ENCODE measurements at places on chromosomes 1 and 21.
A peak's percentile ranks its signal among the peaks of the same experiment; 100 is the strongest.

- no peak for DNase-seq
Measured at GRCh38 chr1:231419738-231420298, 2.3 kb downstream of the EGLN1 start.

- no peak for DNase-seq
Measured at GRCh38 chr1:18653367-18653766, 22.7 kb downstream of the PAX7 start.

DNA sequence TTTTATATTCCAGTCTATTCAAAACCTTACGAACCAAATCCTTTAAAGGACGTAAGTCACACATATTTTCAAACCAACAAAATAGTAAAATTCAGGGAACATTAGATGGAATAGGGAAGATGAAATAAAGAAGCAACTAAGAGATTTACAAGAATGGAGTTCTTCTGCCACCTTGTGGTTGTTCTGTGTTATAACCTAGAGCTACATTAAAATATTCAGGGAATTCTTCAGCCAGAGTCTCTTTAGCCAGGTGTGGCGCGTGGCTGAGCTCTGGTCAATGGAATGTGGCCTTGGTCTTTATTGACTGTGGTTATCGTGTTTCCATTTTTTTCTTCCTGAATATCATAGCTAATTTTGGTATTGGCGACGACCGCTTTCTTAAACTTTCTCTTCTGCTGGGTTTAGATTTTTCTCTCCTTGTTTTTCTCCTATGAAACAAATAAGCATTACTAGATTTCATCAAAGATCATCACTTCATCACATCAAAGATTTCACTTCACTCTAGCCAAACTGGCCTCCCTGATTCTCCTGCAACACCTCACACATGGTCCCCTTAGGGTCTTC, 221.3 kb downstream of the MRPL39 start:
- DNase-seq: peak; percentile 54

DNA sequence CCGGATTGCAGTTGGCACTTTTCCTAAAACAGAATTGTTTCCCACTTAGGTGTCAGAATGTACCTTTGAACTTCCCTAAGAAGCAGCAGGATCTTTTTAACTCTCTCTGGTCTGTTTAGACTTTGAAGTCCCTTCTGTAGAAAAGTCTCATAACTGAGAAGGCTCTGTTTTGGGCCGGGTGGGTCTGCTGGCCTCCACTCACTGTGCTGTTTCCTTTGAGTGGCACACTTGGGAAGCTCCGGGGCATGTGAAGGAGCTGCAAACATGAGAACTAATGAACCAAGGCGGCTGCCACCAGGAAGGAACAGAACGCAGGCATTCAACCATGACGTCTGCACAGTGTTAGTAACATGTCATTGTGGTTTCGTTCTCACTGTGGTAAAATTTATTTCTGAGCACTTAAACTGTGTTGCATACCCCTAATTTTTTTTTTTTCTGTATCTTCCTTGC, 19.5 kb upstream of the NCMAP start:
- no peak for DNase-seq

GRCh38 chr1:205317311-205317917, 4.1 kb downstream of the NUAK2 start:
- no peak for DNase-seq

DNA sequence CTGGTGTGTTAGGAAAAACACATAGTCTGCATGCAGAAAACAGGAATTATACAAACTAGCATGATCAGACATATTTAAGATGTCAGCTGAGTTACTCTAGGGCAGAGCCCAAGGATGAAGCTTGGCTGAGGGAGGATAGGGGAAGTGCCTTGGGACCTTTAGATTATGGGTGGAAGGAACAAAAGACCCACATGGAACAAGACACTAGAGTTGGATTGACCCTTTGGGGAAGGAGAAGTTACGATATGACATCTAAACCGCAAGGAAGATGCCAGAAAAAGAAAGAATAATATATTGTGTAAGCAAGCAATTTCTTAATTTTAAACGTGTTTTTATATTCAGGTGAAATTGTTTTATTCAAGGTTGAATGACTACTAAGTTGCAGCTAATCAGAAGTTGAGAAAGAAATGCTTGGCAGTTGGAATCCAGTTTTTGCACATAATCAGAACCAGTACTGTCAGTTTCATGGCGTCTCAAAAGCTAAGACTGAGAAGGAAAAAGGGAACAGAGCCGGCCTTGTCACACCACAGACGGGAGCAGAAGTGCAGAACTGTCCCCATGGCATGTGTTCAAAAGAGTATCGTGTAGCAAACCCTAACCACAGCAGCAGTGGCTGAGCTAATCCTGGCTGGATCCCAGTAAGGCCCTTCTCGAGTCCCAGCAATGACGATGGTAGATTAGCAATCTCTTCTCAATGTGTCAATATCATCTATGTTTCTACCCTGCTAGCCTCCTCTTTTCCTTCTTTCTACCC, 31.2 kb upstream of the IFNAR2 start:
- DNase-seq: no peak

DNA sequence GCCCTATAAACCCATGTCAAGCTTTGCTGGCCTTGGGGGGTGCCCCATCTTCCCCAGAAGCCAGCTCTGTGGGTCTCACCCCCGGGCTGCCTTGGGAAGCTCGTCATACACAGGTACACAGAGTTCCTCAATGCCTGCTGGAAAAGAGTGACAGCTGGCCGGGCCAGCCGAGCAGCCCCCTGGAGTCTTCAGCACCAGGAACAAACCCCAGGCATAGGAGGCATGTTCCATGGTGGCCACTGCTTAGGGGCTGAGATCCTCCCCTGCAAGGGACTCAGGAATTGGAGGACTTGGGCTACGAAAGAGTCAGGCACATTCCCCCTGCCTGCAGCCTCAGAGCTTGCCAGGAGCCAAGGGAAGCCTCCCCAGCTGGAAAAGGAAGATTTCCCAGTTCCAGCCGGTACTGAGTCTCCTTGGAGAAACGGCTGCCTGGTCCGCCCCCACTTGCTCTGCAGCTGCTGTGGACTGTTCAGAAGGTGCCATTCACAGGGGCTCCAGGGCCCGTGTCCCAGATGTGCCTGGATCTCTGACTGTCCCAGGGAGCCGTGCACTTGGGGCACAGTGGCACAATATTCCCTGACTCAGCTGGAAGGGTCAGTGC, 89.5 kb downstream of the STUM start:
- DNase-seq: no peak
